Osteoblast (primary cell): ENCODE measurements at places on chromosomes 1 and 21. TPM values are rescaled to one million over a fixed set of nuclear protein-coding genes. Genes with fewer than 3 reads are reported as not detected.
A peak's percentile ranks its signal among the peaks of the same experiment; 100 is the strongest.

CRYBG2 gene
- total RNA-seq, result not detected in 2 replicates

- no peak overlapping the region for H3K4me3 ChIP-seq
- H3K27me3 ChIP-seq, result no peaks in the 10 kb centered on the region
Observed at GRCh38 chr1:113396585-113396984, 6.3 kb downstream of the MAGI3 start.

- H3K4me1 ChIP-seq, result peaks cover 6% of the 10 kb centered on the region
- DNase-seq, result no peak
- peaks cover 12% of the 10 kb centered on the region for H3K27me3 ChIP-seq
- H3K27ac ChIP-seq, result no peak overlapping the region
- no peaks in the 10 kb centered on the region for H3K36me3 ChIP-seq
Observed at GRCh38 chr1:231035799-231036198, 4.3 kb downstream of the FAM89A start.

VPS72 gene
- 34.7 and 35.1 TPM in 2 replicates for total RNA-seq

DNA sequence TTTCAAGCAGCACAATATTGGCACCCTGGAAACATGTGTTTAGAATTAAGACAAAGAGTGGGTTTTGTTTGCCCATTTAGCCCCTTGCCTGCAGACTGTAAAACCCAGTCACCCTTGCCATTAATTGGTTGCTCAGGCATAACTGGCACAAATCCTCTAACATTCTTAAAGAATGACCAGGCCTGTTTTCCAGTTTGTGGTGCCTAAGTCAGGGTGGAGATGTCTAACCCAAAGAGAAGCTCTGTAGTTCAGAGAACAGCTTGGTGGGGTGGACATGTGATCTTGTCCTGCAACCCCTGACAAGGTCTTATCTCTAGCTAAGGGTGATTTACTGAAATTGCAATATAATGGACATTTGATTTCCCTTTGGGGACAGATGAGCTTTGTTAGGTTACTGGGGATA lies 8.8 kb upstream of the ANGPTL7 start:
- H3K27me3 ChIP-seq, result no peaks in the 10 kb centered on the region
- H3K4me3 ChIP-seq, result no peak overlapping the region
- peak overlapping the region; percentile 34 for H3K27ac ChIP-seq

DNA sequence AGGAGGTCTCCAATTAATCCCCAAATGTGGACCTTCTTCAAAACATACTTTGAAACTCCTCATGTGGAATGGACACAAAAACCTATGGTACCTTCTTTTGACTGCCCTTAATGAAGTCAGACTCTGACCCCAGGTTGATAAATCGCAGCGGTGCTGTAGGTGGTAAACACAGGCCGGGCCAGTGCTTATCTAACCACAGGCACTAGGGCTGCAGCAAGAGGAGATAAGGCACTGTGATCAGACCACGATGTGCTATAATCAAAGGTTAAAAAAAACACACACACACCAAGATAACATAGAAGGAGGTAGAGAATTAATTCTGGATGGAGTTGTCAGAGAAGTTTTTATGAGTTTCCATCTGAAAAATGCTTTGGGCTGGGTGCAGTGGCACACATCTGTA lies 52.3 kb upstream of the SIPA1L2 start:
- no peak overlapping the region for H3K27ac ChIP-seq
- H3K4me3 ChIP-seq, result no peak overlapping the region
- H3K36me3 ChIP-seq, result no peaks in the 10 kb centered on the region
- H3K27me3 ChIP-seq, result no peaks in the 10 kb centered on the region
- no peaks in the 10 kb centered on the region for H3K4me1 ChIP-seq
- DNase-seq, result no peak

NMNAT2 gene
- total RNA-seq, result 2.5 and 5.6 TPM in 2 replicates

DNA sequence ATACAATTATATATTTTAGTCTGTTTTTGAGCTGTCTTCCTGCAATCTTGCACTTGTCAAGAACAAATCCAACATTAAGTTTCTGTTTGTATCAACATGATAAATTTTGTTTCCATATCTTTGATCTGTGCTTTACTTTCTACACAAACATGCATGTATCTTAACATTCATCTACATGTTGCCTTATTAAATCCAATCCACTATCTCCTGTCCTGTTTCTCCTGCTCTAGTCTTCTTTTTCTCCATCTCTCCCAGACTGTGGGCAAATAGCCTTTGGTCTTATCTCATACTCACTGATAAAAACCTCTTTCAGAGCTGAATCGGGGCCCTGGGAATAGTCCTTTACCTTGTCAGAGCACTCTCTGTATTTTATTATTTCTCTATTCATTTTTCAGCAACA lies 101.3 kb downstream of the PLPPR4 start:
- H3K27ac ChIP-seq, result no peak overlapping the region
- no peak overlapping the region for H3K4me3 ChIP-seq
- no peaks in the 10 kb centered on the region for H3K4me1 ChIP-seq
- H3K36me3 ChIP-seq, result no peaks in the 10 kb centered on the region
- DNase-seq, result no peak

NUP133 gene
- total RNA-seq, result 35.1 and 35.4 TPM in 2 replicates

DUSP23 gene
- 13.8 and 15.9 TPM in 2 replicates for total RNA-seq

SLAMF6 gene
- total RNA-seq, result not detected in 2 replicates

- H3K4me3 ChIP-seq, result no peak overlapping the region
- no peaks in the 10 kb centered on the region for H3K36me3 ChIP-seq
- H3K27me3 ChIP-seq, result no peaks in the 10 kb centered on the region
- DNase-seq, result peak; percentile 9
Observed at GRCh38 chr1:106022312-106022902, 1034.1 kb upstream of the PRMT6 start.

OR2L13 gene
- total RNA-seq, result under 0.01 TPM in 1 of 2 replicates, not detected in the other

GRCh38 chr1:172960454-172961208 lies 90.1 kb downstream of the TNFSF18 start:
- H3K4me1 ChIP-seq, result peaks cover 11% of the 10 kb centered on the region
- no peaks in the 10 kb centered on the region for H3K36me3 ChIP-seq
- no peak for DNase-seq
- H3K4me3 ChIP-seq, result no peak overlapping the region

- DNase-seq, result no peak
- peaks cover 12% of the 10 kb centered on the region for H3K4me1 ChIP-seq
- no peaks in the 10 kb centered on the region for H3K36me3 ChIP-seq
- no peaks in the 10 kb centered on the region for H3K27me3 ChIP-seq
Observed at GRCh38 chr21:27225151-27225550, 258.3 kb upstream of the ADAMTS5 start.

DNA sequence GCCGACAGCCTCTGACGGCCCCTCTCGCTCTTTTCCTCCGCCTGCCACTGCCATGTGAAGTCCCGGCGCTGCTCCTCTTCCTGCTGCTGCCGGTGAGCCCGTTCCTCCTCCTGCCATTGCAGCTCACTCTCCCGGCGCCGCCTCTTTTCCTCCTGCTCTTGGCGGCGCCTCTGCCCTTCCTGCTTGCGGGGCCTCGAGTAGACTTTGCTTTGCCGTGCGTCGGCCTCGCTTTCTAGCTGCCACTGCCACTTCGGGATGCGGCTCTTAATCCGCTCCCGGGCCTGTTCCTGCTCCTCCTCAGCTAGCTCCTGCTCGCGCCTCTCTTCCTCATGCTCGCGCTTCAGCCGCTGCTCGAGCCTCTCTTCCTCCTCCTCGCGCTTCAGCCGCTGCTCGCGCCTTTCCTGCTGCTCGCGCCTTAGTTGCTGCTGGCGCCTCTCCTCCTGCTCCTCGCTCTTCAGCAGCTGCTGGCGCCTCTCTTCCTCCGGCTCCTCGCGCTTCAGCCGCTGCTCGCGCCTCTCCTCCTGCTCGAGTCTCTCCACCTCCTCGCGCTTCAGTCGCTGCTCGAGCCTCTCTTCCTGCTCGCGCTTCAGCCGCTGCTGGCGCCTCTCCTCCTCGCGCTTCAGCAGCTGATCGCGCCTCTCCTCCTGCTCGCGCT lies 4.3 kb downstream of the TCHH start:
- H3K4me3 ChIP-seq, result peak overlapping the region; percentile 64
- H3K27me3 ChIP-seq, result peaks cover 90% of the 10 kb centered on the region
- no peak overlapping the region for H3K27ac ChIP-seq
- peaks cover 13% of the 10 kb centered on the region for H3K4me1 ChIP-seq

DNA sequence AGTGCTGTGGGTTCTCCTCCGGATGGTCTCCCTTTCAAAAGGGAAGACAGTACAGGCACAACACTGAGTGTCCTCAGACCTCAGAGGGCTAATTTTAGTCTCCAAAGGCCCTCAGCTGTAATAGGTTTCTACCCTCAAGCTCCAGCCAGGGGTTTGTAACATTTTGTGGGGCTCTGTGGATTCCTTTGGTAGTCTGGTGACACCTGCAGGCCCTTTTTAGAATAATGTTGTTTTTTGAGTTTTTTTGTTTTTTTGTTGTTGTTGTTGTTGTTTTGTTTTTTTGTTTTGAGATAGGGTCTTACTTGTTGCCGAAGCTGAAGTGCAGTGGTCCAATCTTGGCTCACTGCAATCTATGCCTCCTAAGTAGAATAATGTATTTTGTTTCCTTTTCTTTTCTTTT lies 15.0 kb upstream of the TMEM201 start:
- H3K27ac ChIP-seq, result no peak overlapping the region
- peak; percentile 84 for DNase-seq
- H3K4me3 ChIP-seq, result no peak overlapping the region
- H3K4me1 ChIP-seq, result no peaks in the 10 kb centered on the region

DNA sequence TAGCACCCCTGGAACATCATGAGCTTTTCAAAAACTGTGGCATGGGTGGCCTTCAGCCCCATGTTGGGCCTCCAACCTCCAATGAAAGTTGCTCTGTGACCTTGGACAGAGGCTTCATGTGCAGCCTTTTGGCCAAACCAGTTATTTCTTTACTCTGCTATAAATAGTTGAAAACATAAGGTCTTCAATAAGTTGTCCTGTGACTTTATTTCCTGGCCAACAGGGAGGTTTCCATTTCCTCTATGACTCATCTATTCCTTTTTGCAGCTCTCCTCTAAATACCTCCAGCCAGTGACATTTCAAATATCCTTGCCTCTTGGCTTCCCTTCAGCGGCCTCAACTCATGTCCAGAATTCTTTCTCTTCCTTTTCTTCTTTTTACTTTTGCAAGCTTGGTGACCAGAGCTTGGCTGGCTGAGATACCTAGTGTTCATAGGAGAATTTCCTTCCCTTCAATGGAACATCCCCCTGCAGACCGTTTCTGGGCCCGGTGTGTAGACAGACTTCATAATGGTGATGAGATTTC lies 22.7 kb upstream of the TRIM67 start:
- no peak for DNase-seq
- no peaks in the 10 kb centered on the region for H3K36me3 ChIP-seq
- H3K4me1 ChIP-seq, result peaks cover 22% of the 10 kb centered on the region
- no peaks in the 10 kb centered on the region for H3K27me3 ChIP-seq

ELOVL1 gene
- total RNA-seq, result 35.9 and 36.9 TPM in 2 replicates

COL11A1 gene
- total RNA-seq, result 158 and 185 TPM in 2 replicates

CD1E gene
- not detected in 2 replicates for total RNA-seq

GRCh38 chr1:29502225-29502910 lies 266.0 kb downstream of the PTPRU start:
- H3K36me3 ChIP-seq, result no peaks in the 10 kb centered on the region
- no peak for DNase-seq
- H3K4me3 ChIP-seq, result no peak overlapping the region
